ENCODE measurements at places on chromosomes 12 and 14.

- DNase-seq = no peak
Observed at GRCh38 chr12:10612984-10613348, 443 bp downstream of the MAGOHB start.

DNA sequence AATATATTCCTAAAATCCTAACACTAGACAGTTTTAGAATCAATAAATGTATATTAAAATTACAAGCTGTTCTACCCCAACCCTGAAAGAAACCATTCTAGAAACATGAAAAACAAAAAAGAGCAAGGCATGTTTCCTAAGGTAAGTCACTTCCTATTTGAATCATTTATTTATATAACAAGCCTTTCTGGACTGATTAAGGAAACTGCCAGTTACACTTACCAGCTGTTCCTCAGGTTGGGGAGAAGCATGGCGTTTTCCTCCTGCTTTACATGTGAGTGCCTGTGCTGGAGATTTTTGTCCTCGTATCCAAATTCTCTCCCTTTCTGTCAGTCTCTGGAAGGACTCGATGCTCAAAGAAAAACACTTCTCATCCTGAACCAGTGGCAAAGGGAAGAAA is 183.3 kb downstream of the EFCAB11 start:
- DNase-seq = no peak

DNA sequence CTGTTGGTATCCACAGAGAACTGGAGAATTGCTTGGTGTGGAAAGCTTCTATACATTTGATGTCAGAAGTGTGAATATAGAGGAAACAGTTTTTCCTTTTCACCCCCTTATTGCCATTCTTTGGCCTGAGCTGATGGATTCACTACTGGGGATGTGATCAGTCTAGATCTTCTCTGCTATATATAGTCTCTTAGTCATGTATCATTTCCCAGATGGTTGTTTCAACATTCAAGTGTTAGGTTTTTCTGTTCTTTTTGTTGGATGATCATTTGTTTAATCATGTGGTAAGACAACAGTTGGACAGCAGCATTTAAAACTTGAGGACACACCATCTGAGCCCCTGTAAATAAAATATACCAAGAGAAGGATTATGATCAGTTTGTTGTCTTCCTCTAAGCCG is 29.6 kb downstream of the TMX1 start:
- no peak for DNase-seq

GRCh38 chr12:110677206-110677911 is 11.6 kb downstream of the HVCN1 start:
- no peak for DNase-seq

DNA sequence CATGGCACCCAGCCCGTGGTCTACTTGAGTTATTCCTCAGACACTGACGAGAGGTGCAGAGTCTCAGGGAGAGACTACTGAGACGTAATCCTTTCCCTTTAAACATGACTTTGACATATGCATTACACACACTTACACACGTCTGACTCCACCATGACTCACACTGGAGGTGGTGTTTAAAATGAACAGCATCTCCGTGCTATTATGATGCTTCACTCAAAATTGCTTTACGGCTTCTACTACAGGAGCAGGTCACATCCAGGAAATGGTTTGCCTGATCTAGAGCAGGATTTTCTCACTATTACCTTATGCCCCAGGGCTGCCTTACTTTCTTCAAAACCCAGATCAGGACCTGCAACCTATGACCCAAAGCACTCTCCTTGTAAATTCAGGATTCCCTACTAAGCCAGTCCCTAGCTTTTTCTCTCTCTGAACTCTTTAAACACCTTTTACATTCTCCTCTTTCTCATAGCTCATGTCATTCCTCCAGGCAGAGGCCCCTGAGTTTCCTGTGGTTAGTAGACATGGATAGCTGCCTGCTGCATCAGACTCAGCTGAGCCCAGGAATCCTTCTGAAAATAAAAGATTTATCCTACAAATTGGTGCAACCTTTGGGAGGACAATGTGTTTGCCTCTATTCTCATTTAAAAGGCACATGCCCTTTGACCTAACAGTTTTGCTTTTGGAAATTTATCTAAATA is 31.2 kb downstream of the TMCC3 start:
- no peak for DNase-seq

- DNase-seq = no peak
Observed at GRCh38 chr14:92507174-92507768, 6.3 kb upstream of the RIN3 start.

- DNase-seq = no peak
Observed at GRCh38 chr12:113230315-113231234, 9.3 kb downstream of the TPCN1 start.

GRCh38 chr14:99596071-99596627 is 7.9 kb downstream of the CCDC85C start:
- DNase-seq = no peak

DNA sequence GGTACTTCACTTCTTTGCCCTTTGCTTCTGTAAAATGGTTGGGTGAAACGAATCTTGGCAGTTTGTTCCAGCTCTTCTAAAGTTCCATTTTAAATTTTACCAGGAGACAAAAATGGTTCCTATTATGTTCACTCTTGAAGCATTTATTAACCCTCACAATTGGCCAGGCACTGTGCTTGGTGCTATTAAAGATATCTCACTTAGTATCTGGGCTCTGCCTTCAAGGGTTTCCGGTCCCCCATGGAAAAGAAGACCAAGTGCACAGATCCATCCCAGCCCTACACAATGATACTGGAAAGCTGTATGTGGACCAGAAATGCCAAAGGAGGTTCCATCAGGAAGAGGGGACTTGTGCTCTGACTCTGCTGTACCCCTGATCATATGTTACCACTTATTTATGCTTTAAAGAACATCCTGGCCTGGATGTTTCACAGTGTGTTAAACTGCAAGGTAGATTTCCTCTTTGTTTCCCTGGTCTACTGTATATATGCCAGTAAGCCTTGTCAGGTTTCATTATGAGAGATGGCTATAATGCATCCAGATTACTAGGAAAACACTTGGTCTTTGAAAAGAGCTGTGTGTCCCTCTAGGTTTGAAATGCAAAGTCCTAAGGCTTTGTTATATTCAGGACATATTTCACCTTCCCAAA is 154.8 kb downstream of the PRKCH start:
- DNase-seq = no peak

- no peak for DNase-seq
Observed at GRCh38 chr14:76510181-76510580, 134.2 kb downstream of the ESRRB start.

- no peak for DNase-seq
Observed at GRCh38 chr14:32038876-32039275, 38.2 kb upstream of the ARHGAP5 start.

GRCh38 chr12:13941258-13942249 is 39.8 kb downstream of the GRIN2B start:
- peak; percentile 82 for DNase-seq

- no peak for DNase-seq
Observed at GRCh38 chr12:17159506-17160300, 553.7 kb upstream of the LMO3 start.

- DNase-seq = no peak
Observed at GRCh38 chr14:101127224-101127623, 223.7 kb upstream of the RTL1 start.

DNA sequence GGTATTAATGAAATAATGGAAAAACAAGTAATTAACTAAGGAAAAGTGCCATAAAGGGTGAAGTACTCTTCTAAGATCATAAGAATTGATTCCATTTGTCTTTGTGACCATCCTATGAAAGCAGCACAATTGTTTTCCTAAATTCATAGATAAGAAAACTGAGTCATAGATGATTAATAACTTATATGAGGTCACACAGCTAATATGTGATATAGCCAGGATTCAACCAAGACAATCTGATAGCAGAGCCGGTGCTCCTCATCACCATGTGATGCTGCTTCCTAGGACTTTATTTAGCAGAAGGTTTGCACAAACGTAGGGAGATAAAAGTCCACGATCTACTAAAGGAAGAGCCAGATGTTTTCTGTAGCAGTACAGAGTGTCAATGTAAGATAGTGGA is 181.5 kb upstream of the SYT1 start:
- no peak for DNase-seq

DNA sequence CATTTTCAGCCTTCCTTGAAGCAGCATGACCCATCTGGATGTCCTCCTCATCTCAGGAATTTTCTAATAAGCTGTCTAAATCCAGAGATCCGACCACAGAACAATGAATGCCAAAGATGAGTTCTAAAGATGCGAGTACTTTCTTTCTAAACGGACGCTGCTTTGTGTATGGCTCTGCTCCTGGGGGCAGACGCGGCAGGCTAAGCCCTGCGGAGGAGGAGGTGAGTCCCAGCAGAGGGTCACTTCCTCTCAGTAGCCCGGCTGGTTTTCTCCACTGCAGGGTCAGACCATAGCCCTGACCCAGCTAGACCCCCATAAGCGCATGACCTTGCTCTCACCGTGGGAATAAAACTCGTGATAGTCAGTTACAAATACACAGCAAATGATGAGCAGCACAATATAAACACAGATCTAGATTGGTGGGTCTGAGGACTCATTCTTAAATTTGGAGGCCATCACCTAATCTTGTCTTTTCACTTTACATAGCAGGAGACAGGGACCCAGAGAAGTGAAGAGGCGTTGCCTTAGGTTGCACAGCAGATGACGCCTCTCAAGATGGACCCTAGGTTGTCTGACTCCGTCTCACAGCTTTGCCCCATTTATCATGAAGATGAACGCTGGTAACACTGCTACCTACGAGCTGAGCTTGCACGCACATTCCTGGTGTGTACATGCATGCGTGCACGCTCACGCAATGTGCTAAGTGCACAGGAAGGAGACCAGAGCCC is 16.6 kb downstream of the SSH1 start:
- DNase-seq = no peak

- no peak for DNase-seq
Observed at GRCh38 chr14:24095271-24096068, 1.4 kb downstream of the PCK2 start.

DNA sequence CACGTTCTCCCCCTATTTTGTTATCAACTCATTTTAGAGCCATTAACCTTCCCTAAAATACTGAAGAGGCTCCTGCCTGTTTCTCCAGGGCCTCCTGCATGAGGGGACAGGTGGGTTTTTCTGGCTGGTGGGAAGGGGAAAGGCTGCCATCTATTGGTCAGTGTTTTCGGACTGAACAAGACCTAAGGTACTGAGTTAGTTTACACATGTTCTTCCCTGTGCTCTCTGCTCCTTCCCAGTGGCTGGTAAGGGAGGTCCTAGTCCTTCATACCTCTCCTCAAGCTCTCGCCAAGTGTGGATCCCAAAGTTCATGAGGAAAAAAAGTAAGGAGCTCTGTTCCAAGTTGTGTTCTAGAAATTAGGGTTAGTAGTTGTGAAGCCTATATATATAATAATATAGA is 357.5 kb downstream of the FSCB start:
- DNase-seq = peak; percentile 84

DNA sequence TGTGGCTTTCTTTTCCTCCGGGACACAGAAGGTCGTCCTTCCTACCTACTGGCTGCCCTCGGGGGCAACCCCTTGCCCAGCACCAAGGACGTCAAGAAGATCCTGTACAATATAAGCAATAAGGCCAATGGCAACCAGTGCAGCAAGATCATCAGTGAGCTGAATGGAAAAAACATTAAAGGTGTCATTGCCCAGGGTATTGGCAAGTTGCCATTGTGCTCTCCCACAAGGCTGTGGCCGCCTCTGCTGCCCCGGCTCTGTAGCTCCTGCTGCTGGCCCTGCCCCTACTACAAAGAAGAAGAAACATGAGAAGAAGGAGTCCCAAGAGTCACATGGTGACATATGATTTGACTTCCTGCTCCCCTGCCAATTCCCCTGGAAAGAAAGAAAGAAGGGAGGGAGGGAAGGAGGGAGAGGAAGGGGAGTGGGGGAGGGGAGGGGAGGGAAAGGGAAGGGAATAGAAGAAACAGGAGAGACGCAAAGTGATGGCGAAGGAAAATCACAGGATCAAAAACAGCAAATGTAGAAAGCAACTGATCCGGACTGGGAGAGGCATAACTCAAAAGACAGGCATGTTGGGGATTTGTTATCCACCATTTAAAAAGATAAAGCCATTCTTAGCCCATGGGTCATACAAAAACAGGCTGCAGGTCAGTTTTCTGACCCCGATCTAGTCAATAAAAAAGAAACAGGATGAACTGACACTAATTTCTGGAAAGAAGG is 61.3 kb upstream of the RESF1 start:
- DNase-seq = peak; percentile 37

- DNase-seq = no peak
Observed at GRCh38 chr12:84463741-84464495, 448.7 kb downstream of the SLC6A15 start.

DNA sequence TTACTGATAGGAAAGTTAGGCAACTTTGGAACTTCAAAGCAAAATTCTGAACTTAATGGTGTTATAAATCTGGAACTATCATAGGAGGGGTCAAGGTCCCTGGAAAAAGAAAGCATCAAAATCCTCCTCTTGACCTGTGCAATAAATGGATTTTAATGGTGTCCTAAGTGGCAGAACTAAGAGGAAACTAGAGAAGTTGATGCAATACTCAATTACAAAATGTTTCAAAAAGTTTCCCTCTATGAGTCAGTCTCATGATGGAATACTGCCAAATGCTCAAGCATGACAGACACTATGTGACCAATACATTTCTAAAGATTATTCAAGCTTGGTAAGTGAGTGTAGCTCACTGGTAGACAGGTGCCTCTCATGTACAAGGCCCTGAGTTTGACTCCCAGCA is 47.7 kb upstream of the ERGIC2 start:
- no peak for DNase-seq

GRCh38 chr12:10709808-10710207 is 13.3 kb downstream of the YBX3 start:
- DNase-seq = no peak

GRCh38 chr12:67710582-67710981 is 62.0 kb downstream of the DYRK2 start:
- DNase-seq = no peak

DNA sequence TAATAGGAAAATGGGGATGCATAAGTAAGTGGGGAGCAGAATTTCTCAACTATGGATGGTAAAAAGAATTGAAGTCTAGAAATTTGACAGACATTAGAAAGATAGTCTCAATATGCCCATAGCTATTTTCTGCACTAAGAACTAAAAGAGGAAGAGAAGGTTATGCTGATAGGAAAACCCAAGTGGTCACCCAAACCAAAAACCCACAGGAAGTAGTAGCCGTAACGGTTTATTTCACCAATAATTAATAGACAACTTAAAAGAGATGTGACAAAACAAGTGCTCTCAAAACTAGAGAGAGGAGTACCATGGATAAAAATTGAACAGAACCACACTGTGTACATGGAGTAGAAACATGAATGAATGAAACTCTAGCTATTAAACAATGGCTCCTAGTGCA is 295.4 kb downstream of the FSCB start:
- DNase-seq = no peak

GRCh38 chr14:93263416-93263815 is 56.4 kb downstream of the UBR7 start:
- DNase-seq = no peak

- no peak for DNase-seq
Observed at GRCh38 chr14:58488550-58488949, 61.0 kb downstream of the KIAA0586 start.

DNA sequence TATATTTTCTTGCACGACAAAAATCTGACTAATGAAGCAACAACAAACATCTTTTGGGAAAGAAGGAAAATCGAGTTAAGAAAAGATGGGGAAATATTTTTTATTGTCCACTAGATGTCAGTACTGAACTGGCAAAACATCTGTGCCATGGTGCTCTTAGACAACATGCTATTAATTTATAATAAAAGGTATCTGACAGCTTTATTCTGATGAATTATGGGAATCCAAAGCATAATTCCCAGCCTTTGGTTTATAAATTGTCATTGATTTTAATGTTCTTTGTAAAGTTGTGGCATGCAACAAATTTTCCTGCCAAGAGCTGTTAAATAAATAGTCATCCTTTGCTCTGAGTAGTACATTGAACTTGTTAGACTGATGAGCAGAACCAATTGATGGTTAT is 231.2 kb downstream of the ETNK1 start:
- no peak for DNase-seq

- DNase-seq = no peak
Observed at GRCh38 chr12:2149091-2149490, 96.3 kb downstream of the CACNA1C start.

All from iPS DF 6.9 (cell line).